Brain (organoid and tissue), 16 donors: ENCODE measurements at places on chromosomes 11 and 22.

DNA sequence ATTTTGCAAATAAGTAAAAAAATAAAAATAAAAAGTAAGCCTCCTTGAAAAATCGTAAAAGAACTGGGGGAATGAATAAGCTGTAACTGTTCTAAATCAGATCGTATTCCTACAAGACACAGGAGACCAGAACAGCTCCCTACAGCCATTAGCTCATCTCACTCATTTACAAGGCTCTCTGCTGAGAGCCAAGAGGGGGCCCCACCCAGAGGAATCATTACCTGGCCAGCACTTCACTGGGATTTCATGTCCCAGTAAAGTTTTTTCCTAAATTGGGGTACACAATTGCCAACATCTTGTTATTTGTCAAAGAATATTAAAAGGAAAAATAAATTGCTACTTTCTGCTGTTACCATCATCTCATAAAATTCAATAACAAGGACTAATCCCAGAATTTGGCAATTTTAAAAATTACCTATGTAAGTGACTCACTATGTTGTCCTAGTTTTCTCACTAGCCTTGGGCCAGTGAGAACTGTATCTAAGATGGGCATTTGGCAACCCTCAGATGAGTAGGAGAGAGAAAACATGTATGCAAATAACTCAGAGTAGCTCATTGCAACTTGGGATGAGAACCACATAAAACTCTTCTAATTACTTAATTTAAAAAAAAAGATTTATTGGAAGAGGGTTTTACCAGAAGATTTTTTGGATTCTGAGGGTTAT is 18.4 kb upstream of the SMTN start:
- DNase-seq = no peak

GRCh38 chr11:27795955-27796861 is 96.0 kb upstream of the BDNF start:
- DNase-seq = peak; percentile 1

DNA sequence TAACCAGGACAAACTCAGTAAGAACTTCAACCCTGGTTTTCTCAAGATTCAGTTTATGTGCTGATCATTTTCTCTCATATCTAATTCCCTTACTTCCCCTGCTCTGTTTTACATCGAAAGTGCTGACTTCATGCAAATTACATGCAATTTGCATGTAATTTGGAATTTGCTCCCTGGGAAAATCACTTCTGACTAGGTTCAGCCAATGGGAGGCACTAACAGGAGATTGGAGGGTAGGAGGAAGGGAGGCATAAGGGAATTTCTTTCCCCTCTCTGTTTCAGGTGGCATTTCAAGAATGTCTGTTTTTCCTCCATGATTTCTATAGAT is 363.3 kb upstream of the CCDC90B start:
- no peak for DNase-seq

- DNase-seq = no peak
Observed at GRCh38 chr11:124643605-124644425, 21.2 kb downstream of the TBRG1 start.

DNA sequence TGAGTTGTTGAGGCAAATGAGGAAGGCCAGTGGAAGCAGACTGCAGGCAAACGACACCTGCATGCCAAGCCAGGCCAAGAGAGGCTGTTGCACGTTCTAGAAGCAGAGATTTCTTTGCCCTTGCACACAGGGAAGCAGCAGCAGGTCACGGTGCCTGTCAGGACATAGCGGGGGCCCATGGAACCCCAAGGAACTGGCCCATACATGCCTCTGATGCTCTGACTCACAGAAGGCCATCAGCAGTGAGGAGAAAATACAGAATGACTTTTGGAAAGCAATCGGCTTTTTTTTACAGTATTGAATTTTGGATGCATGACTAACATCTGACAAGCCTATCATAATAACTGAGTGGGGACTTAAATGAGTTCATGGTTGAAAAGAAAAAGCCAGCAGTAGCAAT is 123.9 kb downstream of the MPPED1 start:
- no peak for DNase-seq

GRCh38 chr11:124748481-124749343 is 3.3 kb downstream of the VSIG2 start:
- DNase-seq = no peak

- peak; percentile 98 for DNase-seq
Observed at GRCh38 chr11:36594316-36594989, at the start of gene IFTAP. IFTAP (plus strand) TSS chr11:36594502; CDS start chr11:36610104, 15,602 bp downstream.

DNA sequence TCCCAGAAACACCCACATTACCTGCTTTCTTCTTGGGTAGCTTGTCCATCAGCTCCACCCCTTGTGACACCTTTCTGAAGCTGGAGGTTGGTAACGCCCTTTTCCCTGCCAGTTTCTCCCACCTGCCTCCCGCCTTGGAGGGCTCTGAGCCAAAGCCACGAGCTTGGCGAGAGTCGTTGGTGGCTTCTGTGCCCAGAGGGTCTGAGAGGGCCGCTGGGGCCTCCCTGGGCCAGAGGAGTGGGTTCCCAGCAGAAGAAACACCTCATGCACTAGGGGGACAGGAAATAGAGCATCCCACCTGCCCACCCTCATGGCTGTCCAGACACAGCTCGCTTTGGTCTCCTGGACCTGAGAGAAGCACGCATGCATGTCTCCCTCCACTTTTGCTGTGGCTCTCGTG is 37.9 kb downstream of the B3GAT1 start:
- no peak for DNase-seq

DNA sequence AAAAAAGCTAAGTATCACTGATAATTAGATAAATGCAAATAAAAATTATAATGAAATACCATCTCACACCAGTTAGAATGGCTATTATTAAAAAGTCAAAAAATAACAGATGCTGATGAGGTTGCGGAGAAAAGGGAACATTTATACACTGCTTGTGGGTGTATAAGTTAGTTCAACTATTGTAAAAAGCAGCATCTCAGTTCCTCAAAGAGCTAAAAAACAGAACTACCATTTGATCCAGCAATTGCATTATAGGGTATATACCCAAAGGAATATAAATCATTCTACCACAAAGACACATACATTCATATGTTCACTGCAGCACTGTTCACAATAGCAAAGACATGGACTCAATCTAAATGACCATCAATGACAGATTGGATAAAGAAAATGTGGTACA is 120.3 kb upstream of the ZBED5 start:
- no peak for DNase-seq

GRCh38 chr11:14644226-14645014 is 816 bp downstream of the PDE3B start:
- peak; percentile 79 for DNase-seq

DNA sequence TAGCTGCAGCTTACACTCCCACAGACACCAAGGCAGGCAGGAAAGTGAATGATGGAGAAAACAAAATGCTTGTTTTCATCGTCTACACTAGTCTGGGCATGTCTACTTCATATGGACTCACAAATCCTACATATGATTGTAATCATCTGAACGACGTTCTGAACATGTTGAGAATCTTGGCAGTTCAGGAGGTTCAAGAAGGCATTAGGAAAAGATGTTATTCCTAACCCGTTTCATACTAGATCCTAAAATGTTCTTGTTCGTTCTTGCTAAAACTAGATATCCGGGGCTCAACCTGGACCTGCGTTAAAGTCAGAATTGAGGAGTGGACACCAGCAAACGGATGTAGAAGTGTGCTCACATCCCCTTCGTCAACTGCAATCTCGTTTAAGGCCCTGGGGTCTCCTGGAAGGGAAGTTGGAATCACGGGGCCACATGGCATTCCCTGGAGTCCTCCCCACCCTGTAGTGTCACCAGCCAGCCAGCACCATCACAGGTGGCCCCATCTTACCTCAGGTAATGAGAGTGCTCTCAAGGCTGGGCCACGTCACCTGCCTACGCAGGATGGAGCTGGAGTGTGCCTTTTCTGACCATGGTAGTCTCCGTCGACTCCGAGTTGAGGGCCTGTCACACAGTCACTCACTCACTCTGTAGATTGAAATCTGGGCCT is 37.3 kb downstream of the C11orf58 start:
- no peak for DNase-seq

DNA sequence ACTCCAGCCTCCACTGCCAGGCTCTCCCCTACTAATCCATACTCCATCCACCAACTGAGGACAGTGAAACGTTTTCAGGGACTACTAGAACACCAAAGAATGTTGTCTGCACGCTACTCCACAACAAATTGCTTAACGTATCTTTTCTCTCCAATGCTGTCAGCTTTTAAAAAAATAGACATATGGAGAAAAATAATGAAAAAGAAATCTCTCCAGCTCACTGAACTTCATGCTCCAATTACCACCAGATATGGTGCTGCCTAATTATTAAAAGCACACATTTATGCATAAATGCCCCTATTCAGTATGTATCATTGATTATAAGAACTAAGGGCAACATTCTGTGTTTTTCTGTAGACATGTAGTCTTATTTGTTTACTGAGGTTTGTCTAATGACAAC is 672.2 kb upstream of the ANO3 start:
- peak; percentile 4 for DNase-seq

DNA sequence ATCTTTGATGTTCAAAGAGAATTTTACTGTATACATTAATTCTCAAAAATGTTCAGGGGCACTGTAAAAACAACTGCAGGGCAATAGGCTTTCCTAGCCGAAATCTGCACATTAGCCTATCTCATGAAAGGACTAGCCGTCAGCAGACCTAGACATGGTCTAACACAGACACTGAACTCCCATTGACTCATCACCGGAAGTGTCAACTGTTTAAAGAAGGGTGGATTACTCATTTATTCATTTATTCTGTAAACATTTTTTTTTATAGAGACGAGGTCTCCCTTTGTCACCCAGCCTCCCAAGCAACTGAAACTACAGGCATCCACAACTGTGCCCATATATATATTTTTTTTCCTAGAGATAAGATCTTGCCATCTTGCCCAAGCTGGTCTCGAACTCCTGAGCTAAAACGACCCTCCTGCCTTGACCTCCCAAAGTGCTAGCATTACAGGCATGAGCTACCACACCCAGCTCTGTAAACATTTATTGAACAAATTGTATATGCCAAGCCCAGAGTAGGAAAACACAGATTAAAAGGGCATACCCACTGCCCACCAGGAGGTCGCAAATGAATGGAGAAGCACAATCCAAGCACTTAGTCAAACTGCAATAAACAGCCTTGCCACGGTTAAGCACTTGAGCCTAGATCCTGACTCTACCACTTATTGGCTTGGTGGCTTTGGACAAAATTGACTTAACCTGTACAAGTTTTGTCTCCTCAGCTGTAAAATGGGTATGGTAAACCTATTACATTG is 26.6 kb downstream of the RAB30 start:
- no peak for DNase-seq

GRCh38 chr22:29772170-29772641 is 5.0 kb downstream of the UQCR10 start:
- peak; percentile 44 for DNase-seq

DNA sequence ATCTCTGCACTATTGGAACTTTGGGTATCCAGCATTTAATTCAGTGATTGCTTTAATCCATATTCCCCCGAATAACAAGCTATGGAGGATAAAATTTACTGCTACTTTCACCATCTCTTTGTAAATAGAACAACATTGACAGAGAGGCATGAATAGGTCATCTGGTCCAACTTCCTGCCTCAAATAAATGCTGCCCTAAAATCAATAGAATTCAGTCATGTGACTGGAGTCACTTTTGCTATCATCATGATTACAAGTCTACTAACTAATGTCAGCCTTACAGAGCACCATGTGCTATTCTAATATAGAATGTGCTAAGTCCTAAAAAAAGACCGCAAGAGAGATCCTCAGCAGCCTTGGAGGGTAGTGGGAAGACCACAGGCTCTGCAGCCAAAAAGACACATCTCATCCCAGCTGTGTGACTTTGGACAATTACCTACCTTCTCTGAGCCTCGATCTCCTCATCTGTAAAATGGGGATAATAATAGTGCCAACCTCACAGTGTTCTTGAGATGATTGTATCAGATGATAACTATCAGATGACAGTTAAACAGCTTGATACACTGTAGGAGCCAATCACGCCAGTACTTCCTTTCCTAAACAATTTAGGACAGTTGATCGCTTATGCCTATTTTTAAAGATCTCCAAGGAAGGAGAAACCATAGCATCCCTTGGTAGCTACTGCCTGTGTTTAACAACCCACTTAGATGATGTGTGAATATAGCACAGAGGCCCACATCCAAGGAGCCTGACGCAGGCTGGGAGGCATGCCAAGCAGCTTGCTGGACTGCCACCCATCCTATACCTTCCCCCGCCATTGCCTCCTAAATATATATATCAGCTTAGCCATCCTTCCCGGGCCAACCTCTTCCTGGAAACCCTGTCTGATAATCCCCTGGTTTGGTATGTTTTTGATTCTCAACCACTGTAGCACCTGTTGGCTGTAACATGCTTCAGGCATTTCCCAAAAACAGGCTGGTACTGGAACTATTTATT is 77.3 kb upstream of the PHF21A start:
- DNase-seq = no peak

GRCh38 chr22:29480512-29481264 is 670 bp downstream of the NEFH start:
- DNase-seq = peak; percentile 95

DNA sequence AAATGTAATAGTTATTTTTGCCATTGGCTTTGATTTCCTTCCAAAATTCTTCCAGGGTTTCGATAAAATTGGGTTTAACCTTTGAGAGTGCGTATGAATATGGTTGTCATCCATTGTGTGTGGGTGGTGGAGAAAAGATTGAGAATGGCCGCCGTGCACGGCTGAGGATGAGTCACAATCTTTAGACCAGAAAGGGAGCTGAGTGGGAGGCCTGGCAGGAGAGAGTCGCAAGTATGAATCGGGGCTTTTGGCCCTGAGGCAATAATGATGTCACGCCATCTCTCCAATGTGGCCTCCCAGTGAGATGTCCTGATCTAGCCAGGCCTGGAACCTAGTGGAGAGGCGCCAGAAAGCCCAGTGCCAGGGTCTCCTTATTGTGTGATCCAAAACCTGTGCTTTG is 33.1 kb upstream of the SMPD1 start:
- no peak for DNase-seq

- DNase-seq = no peak
Observed at GRCh38 chr22:28864878-28865596, 18.3 kb upstream of the ZNRF3 start.

GRCh38 chr11:57901756-57902155 is 121.9 kb upstream of the OR9Q1 start:
- no peak for DNase-seq

GRCh38 chr22:36461665-36462649 is 19.5 kb downstream of the TXN2 start:
- no peak for DNase-seq

GRCh38 chr11:16097543-16097942 is 258.8 kb downstream of the SOX6 start:
- no peak for DNase-seq
